ENCODE measurements at places on chromosomes 3 and 15.
A peak's percentile ranks its signal among the peaks of the same experiment; 100 is the strongest.

- no peak for DNase-seq
Observed at GRCh38 chr15:91369823-91370222, 269.8 kb downstream of the SV2B start.

DNA sequence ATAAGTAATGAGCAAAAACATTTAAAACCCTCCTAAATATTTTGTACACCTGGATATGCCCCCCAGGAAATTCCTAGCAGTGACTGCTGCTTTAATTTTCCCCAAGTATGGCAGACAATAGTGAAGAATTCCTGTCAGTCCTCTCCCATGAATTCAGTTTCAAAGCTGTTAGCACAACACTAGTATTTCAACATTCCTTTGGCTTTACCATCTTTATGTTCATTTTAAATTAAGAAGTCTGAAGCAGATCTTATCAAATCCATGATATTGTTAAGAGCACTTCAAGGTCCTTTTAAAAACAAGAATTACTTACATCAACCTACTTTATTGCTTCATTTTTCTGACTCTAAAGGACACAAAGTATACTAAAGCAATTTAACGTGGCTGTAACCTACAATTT lies 28.8 kb upstream of the CDIN1 start:
- no peak for DNase-seq

DNA sequence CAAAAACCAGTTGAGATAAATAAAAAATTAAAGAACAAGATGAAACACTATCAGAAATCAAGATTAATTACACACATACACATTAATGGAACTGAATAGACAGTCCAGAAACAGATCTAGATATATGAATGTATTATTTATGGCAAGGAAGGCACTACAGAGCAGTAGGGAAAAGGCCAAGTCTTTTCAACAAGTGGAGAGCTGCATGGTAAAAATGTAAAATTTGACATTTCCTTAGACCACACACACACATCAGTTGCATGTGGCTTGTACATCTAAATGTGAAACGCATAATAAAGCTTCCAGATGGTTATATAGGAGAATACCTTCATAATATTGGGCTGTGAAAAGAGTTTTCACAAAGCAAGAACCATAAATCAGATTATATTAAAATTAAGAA lies 57.8 kb upstream of the ASB14 start:
- no peak for DNase-seq

DNA sequence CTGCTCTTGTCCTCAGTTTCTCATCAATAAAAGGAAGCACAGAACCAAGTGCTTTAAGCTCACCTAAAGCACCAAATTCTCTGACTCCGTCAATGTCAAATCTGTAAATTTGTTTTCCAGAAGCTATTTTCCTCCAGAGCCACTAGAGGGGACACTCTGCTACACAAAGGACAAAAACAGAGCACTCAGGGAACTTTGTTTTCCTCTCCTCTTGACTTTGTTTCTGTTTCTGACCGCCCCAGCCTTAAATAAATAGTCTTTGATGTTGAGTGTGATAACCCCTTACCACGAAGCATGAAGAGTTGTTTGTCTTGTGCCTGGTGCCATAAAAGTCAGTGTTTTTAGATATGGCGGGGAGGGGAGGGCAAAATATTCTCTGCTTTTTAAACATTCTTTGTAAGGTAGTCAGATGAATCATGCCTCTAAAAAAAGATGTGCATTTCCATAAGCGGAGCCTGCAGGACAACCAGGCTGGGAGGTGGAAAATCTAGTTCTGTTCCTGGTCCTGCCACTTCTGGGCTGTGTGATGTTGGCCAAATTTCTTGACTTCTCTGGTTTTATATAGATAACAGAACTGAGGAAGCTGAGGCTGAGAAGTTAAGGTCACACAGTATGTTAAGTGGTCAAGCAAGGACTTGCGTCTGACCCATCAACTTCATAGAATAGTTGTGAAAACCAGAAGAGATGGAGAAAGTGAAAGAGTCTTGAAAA lies 7.3 kb upstream of the ZBTB38 start:
- no peak for DNase-seq

DNA sequence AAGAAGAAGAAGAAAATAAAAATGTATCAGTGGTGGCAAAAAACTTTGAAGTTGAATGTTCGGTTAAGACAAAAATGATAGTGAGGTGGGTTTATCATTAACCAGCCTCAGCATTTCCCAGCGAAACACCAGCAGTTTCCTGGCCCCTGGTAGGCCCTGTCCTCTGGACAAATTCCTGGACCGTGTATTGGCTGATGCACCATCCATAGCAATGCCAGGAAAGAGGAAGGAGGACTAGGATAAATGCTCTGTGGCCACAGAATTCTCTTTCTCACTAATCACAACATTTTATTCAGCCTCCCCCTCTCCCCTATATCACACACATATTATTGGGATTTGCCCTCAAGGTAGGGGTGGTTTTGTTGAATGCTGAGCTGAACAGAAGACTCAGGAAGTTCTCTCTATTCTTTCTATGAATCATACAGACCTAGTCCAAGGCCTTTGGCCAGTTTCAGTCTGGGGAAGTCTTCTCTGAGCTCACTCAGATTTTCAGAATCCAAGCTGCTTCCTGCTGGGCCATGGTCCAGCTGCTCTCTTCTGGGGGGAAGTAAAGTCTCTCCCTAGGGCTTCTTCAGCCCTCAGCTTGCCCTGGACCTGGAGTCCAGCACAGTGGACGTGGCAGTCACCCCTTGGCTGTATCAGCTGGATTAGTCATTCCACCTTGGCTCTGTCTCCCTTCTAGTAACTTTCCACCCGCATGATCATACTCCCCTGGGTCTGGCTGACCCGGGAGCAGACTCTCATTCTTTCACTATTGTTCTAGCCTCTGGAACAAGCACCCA lies 27.6 kb downstream of the SLC28A1 start:
- DNase-seq = no peak

- DNase-seq = no peak
Observed at GRCh38 chr3:16318176-16318575, 53.2 kb downstream of the OXNAD1 start.

DNA sequence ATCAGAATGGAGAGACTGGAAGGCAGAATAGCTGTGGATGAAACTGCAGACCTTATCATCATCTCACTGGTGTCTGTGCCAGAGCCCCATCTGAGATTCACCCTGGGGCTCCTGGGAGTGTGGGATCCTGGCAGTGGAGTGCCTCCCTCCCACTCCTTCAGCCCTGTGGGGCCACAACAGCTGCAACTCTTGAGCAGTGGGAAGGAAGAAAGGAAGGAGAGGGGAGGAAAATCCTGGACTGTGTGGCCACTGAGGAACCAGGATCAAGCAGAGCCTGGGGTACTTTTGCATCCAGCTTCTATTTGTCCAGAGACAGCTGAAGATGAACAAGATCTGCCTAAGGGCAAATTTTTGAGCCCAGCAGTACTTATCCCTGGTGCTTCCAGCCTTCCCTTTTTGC lies 13.1 kb upstream of the ALDH1A2 start:
- no peak for DNase-seq

GRCh38 chr3:38548154-38548931 lies 52.2 kb downstream of the EXOG start:
- no peak for DNase-seq

GRCh38 chr15:97759363-97759762 lies 201.1 kb upstream of the ARRDC4 start:
- DNase-seq = no peak

- DNase-seq = no peak
Observed at GRCh38 chr3:45131201-45131600, 15.0 kb downstream of the CDCP1 start.

DNA sequence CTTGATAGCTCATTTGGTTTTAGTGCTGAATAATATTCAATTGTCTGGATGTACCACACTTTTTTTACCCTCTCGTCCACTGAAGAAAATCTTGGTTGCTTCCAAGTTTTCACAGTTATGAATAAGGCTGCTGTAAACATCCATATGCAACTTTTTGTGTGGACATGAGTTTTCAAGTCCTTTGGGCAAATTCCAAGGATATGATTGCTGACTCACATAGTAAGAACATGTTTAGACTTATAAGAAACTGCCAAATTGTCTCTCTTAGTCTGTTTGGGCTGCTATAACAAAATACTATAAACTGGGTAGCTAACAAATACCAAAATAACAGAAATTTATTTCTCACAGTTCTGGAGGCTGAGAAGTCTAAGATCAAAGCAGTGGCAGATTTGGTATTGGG lies 59.5 kb upstream of the TNFSF10 start:
- no peak for DNase-seq

- DNase-seq = no peak
Observed at GRCh38 chr3:143298886-143299535, 179.4 kb downstream of the CHST2 start.

DNA sequence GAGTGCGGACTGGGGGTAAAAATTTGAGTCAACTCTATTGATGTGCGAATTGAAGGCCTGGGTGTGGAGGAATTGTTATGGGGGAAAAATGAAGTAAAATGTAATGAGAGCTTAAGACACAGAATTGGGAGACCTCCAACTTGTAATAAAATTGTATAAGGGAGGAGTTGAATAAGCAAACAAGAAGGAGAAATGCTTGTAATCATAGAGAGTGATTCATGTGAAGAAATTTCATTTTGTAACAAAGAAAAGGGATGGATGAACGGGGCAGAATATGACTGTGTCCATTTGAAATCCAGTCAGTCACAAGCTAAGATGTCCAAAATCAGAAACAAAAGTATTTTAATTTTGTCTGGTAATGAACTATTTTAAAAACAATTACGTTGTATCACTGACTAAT lies 552.3 kb downstream of the NAALADL2 start:
- DNase-seq = no peak

DNA sequence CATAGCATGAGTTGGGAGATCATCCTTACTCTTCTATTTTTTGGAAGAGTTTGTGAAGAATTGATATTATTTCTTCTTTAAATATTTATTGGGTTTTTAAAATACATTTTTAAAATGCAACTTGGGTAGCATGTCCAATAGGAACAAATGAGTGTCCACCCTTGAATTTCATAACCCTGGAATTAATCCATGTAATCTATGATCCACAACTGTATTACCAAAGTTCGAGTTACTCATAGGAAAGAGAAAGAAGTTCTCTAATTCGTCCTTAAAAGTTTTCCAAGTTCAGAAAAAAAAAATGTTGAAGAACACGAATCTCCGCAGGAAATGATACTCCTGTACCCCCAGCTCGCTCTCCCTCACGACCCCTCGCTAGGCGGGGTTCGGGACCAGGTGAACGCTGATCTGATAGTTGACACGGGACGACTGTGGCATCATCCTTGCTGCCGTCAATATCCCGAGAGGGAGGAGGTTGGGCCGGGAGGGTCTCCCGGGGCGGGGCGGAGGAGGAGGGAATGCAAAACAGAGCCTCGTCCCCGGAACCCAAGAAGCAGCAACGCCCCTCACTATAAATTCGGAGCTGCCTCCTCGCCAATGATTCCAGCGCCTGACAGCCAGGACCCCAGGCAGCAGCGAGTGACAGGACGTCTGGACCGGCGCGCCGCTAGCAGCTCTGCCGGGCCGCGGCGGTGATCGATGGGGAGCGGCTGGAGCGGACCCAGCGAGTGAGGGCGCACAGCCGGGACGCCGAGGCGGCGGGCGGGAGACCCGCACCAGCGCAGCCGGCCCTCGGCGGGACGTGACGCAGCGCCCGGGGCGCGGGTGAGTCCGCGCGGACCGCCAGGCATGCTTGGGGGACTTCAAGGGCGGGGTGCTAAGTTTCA lies at the start of gene AGTR1:
TSS of gene AGTR1 (plus strand) at position 598 of the 884 bp plus-strand sequence. CDS start 43,133 bp downstream, outside the sequence.
- no peak for DNase-seq

- DNase-seq = peak; percentile 7
Observed at GRCh38 chr3:71926262-71926600, 141.3 kb upstream of the PROK2 start.

DNA sequence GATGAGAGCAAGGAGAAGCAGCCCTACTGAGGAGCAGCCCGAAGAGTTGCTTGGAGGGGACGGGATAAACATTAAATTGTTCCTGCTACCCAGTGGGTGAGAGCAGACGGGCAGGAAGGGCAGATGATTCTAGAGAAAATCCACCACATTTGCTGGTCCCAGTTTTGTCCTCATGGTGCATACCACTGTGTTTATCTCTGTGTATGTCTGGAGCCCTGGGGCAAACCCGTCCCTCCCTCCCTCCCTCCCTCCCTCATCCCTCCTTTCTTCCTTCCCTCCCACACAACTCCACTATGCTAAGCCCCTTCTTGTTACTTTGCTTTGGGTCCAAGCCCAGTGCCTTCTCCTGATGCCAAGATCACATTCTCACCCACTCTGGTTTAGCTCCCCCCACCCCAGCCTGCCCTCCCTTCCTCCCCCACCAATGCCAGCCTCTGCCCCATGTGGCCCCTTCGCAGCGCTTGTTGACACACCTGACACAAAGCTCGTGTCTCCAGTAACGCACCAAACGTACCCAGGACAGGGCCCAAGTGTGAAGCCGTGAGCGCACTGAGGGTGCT lies 194.8 kb downstream of the ATP10A start:
- no peak for DNase-seq

DNA sequence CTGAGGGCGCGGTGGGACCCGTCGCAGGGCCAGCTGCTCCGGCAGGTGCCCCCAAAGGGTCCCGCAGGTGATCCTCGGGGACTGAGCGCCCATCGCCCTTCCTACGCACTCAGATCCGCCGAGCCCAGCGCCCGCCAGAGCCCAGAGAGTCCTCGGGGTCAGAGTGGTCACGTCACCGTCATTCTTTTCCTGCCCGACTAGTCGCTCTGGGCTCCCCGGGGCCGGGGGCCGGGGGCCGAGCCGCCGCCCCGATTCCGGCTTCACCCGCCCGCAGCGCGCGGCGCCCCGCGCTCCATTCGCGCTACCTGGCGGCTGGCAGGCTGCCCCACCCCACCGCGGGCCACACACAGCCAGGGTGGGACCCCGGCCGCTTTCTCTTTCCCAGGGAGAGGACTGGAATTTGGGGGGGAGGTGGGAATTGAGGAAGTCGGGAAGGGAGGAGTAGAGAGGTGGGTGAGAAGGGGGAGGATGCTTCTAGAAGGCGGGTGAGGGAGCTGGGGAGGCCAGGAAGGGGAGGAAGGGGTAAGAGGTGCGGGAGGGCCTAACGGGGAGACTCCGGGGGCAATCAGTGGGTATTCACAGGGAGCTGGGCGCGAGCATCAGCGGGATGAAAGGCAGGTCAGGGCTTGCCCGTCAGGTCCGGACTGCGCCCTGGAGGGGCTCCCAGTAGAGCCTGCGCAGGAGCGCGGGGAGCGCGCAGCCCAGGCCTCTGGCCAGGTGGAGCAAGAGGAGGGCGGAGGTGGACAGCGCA lies 36.1 kb upstream of the EPHB3 start:
- no peak for DNase-seq

GRCh38 chr3:10758304-10759037 lies 57.6 kb upstream of the SLC6A11 start:
- peak; percentile 39 for DNase-seq

GRCh38 chr3:55716044-55716443 lies 228.9 kb upstream of the WNT5A start:
- no peak for DNase-seq

- DNase-seq = peak; percentile 37
Observed at GRCh38 chr15:85330901-85331588, 49.4 kb upstream of the AKAP13 start.

- DNase-seq = no peak
Observed at GRCh38 chr3:110293660-110294059, 778.0 kb upstream of the NECTIN3 start.

GRCh38 chr3:149234671-149235245 lies 13.1 kb upstream of the CP start:
- no peak for DNase-seq

DNA sequence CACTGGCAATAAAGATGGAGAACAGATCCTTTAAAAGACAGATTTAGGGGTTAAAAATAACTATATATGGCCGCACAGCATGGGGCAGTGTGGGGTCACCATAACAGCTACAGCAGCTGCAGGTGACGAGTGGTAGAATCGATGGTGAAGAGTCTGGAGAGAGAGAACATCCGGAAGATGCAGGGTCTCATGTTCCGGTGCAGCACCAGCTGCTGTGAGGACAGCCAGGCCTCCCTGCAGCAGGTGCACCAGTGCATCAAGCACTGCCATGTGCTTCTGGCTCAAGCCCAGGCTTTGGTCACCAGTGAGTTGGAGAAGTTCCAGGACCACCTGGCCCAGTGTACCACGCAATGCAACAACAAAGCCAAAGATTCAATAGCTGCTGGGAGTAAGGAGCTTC lies 93.7 kb upstream of the IMPG2 start:
- no peak for DNase-seq

All from stimulated activated CD4-positive, alpha-beta T cell treated with anti-CD3 and anti-CD28 coated beads, Interleukin-12 subunit alpha, Interleukin-12 subunit beta, amount 100 ng/mL, for 4 hours (primary cell).